ENCODE measurements at places on chromosomes 11 and 22.

GRCh38 chr11:112844517-112844916, 116.7 kb upstream of the NCAM1 start:
- no peak for DNase-seq

GRCh38 chr22:30315962-30316576, 10.7 kb downstream of the TBC1D10A start:
- DNase-seq: no peak

- no peak for DNase-seq
Measured at GRCh38 chr22:40325315-40325714, 21.0 kb upstream of the ADSL start.

DNA sequence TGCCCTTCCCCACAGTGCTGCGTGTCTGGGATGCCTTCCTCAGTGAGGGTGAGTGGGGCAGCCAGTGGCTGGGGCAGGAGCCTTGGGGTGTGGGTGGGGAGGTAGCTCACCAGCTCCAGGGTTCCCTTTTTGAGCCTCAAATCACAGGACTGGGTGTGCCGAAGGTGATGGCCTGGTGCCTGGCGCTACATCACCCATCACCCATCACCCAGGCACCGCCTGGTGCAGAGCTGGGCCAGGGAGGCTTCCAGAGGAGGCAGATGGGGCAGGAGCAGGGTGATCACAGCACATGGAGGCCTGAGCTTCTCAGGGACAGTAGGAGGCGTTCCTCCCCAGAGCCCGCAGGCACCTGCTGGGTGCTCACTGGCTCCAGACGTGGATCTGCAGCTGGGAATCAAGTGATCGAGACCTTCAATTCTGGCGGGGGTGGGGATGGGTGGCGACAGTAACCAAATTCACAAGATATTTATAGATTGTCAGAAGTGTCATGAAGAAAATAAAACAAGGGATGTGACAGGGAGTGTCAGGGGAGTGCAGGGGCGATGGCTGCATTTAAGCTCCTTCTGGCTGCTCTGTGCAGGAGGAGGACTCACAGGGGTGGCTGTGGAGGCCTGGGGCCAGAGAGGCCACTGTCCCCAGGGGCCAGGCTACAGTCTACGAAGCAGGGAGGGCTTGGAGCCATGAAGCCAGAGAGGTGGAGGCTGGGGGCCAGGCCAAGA, 3.2 kb downstream of the TBC1D10C start:
- DNase-seq: no peak

- no peak for DNase-seq
Measured at GRCh38 chr11:72338266-72338665, 94.3 kb upstream of the PHOX2A start.

- no peak for DNase-seq
Measured at GRCh38 chr11:103730131-103730940, 306.1 kb upstream of the DDI1 start.

All from bone marrow (tissue), 2 donors.